Activated T-helper 1 cell treated with anti-CD3 and anti-CD28 coated beads, Interleukin-2, amount 50 U/mL, for 16 hours (primary cell): ENCODE measurements at places on chromosomes 12 and 14.

- no peak for DNase-seq
These were observed 164.6 kb upstream of the PARP11 start for GRCh38 chr12:4037747-4038312.

GRCh38 chr14:102507857-102508312, 1.7 kb downstream of the ANKRD9 start:
- no peak for DNase-seq

- peak; percentile 10 for DNase-seq
These were observed 721 bp downstream of the CABP1 start for GRCh38 chr12:120640861-120641833.

GRCh38 chr12:104828015-104828414, 130.1 kb downstream of the SLC41A2 start:
- DNase-seq, result no peak

GRCh38 chr12:91513313-91513712, 330.7 kb upstream of the DCN start:
- DNase-seq, result no peak

- no peak for DNase-seq
These were observed 124.0 kb upstream of the CPM start for GRCh38 chr12:69056743-69057515.

DNA sequence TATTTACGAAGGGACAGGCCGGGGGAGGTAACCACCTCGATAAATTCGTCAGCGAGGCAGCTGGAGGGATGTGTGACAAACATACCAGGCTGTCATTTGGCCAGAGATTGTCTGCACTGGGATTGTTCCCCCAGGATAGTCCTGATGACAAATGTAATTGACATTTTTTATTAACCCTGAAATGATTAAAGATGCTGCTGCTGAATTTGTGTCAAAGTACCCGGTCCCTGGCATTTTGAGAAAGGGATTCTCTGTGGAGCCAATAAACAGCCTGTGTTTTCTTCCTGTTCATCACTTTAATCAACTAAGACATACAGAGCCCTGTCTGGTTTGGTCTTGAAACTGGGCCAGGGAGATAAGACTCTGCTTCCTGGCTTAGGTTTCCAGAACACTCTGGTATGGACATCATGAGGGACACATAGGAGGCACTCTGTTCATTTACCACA, 117.6 kb downstream of the SLC25A47 start:
- DNase-seq, result no peak
